ENCODE measurements at places on chromosomes 5 and 9.

DNA sequence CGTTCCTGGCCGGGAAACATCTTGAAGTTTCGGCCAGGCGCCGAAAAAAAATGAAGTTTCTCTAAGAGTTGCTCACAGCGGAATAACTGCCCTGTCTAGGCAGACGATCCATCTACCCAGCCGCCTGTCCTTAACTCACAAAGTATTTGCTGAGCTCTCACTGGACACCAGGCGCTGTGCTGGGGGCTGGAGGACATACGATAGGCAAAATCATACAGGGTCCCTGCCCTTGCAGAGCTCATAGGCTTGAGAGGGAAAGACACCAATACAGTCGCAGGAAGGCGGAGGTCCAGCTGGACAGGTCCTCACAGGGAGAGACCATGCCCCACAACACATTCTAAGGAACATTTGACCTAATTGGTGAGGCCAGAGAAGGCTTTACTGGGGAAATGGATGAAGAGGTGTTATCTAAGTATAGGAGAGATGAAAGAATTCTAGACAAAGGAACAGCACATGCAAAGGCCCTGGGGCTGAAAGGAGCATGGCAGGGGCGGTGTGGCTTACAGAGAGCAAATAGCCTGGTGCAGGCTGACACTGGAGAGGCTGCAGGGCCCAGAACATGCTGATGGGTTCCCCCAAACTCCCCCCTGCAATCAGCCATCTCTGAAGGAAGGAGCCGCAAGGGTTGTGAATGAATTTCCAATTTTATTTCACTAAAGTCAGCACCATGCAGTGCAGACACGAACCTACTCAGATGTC is 2.0 kb upstream of the MXD3 start:
- ATAC-seq: no peak

GRCh38 chr9:130770679-130771442 is 64.2 kb upstream of the ABL1 start:
- peak; percentile 63 for ATAC-seq

- no peak for ATAC-seq
Observed at GRCh38 chr5:122263352-122264030, 48.5 kb upstream of the SNCAIP start.

DNA sequence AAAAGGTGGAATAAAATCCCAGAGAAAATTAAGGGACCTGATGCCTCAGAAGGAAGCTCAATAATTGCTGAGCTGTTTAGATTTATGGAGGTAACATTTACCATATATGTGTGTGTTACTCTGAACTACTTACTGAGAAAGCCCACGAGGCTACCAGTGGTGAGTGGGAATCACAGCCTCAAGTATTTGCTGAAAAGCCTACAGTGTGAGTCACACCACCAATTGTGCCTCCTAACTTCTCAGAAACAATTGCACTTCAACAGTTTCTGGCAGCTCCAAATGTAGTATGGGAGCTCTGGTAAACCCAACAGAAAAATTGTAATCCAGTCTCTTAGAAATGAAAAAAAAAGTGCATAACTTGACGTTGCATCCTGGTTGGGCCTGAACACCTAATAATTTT is 551.6 kb downstream of the PRDM9 start:
- ATAC-seq: no peak

DNA sequence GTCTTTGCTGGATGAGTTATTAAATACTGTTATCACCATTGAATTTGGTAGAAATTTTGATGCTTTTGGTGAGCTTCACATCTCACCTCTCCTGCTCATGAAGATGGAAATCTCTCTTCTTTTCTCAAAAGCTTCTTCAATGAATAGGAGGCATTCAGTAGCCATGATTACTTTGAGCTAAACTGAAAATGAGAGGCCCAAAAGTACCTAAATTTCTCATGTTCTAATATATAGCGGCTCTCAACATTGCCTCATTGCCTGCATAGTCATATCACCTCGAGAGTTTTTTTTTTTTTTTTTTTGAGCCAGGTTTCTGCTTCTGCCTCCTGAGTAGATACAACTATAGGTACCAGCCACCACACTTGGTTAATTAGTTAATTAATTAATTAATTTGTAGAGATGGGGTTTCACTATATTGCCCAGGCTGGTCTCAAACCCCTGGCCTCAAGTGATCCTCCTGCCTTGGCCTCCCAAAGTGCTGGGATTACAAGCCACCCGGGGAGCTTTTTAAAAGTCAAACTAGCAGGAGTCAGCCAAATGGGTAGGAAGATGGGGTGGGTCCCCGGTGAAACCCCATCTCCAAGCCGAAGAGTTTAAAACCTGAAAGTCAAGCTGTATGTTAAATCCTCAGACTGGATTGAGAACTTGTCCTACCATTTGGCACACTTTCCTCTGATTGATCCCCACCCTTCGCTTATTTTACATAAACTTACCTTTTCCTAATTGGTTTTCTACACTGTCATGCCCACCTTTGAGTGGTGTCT is 169.0 kb downstream of the DOCK2 start:
- ATAC-seq: peak; percentile 72

DNA sequence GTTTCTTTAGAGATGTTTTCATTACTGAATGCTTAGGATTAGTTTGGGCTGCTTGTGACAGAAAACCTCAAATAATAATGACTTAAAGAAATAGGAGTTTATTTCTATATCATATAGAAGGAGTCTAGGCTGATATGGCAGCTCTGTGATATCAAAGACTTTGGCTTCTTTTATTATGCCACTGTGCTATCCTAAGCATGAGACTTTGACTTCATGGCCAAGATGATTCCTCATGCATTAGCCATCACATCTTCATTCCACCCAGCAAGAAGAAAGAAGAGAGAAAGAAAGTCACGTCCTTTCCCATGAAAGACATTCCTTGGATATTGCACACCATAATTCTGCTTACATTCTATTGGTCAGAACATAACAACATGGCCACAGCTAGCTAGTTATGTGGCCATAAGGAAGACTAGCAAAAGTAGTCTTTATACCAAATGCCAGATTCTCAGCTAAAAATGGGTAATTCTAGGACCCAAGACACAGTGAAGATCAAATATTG is 76.2 kb downstream of the DAPK1 start:
- no peak for ATAC-seq

DNA sequence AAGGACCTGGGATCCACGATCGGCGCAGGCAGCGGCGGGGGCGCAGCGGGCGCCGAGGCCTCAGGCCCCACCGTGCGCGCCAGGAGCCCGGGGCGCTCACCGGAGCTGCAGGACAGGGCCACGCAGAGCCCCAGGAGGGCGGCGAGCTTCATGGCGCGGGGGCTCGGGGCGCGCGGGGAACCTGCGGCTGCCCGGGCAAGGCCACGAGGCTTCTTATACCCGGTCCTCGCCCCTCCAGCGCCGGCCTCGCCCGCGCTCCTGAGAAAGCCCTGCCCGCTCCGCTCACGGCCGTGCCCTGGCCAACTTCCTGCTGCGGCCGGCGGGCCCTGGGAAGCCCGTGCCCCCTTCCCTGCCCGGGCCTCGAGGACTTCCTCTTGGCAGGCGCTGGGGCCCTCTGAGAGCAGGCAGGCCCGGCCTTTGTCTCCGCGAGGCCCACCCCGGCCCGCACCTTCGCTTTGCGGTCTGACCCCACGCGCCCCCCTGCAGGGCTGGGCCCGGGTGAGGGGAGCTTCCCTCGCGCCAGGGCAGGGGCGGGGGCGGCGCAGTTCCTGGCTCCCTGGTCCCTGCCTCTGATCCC is at the start of gene SCGB3A1:
TSS of gene SCGB3A1 (minus strand) at position 189 of the 577 bp plus-strand sequence. CDS start at position 152, 37 bp downstream.
- no peak for ATAC-seq

GRCh38 chr9:105346273-105346672 is 101.6 kb upstream of the FSD1L start:
- ATAC-seq: no peak

- no peak for ATAC-seq
Observed at GRCh38 chr5:99177796-99178195, 249.0 kb upstream of the CHD1 start.
